Breast epithelium (tissue), 4 donors: ENCODE measurements at places on chromosomes 16 and 17.
A peak's percentile ranks its signal among the peaks of the same experiment; 100 is the strongest.

DNA sequence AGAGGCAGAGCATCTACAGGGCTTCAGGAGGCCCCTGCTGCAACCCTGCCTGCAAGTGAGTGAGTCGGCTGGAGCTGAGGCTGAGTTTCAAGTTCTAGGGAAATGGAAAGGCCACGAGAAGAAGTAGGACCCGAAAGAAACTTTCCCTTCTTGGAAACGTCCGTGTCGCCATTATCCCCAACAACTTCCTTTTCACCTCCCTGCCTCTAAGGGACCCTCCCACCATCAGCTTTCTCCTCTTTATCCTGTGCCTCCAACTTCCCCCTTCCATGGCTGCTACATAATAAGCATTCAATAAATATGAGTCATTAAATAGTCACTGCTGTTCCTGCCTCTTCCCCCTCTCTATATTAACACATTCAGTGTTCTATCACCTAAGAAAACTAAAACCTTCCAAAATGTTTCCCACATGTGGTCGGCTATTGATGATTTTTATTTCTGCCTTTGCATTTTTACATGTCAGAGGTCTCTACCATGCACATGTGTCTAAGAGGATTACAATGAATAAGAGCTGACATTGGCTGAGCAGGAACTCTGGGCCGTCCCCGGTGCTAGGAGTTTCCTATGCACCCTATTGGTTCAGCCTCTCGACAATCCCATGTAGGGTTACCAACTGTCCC, 115.9 kb upstream of the TNRC6C start:
- no peak for DNase-seq

DNA sequence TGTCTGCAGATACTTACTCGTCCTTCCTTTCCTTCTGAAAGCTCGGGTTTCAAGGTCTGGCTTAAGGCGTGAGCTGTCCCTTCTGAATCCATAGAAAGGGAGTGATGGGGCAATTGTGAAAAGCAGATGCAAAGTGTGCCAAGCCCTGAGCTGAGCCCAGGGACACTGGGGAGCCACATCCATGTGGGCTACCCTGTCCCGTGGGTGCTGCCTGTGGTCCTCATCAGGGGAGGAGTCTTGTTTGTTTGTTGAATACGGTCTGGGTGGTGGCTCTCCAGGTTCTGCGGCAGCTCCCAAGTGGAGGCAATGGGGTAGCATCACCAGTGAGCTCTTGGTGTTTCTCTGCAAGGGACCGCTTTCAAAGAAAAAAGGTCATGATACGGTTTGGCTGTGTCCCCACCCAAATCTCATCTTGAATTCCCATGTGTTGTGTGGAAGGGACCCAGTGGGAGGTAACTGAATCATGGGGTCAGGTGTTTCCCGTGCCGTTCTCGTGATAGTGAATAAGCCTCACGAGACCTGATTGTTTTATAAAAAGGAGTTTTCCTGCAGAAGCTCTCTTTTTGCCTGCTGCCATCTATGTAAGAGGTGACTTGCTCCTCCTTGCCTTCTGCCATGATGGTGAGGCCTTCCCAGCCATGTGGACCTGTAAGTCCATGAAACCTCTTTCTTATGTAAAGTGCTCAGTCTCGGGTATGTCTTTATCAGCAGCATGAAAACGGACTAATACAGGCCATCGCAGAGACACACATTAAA, 1.0 kb upstream of the ALG1 start:
- DNase-seq: no peak

DNA sequence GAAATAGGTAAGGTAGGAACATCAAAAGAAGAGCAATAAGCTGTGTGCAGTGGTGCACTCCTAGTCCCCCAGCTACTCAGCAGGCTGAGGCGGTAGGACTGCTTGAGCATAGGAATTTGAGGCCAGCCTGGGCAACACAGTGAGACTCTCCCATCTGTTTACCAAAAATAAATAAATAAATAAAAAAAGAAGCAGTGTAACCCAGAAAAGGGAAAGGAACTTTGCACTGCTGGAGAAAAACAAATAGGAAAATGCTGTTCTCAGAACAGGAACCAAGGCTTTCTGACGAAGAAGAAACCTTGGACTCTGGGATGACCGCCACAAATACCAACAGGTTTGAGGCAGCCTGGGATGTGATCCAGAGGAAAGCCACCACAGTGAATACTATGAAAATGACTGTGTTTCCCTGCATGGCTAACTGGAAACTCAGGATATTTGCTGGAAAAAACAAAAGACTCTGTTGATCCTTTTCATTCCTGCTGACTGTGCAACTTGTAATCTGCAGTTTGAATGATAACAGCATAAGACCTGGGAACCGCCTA, 41.2 kb downstream of the TTC19 start:
- DNase-seq: peak; percentile 32

DNA sequence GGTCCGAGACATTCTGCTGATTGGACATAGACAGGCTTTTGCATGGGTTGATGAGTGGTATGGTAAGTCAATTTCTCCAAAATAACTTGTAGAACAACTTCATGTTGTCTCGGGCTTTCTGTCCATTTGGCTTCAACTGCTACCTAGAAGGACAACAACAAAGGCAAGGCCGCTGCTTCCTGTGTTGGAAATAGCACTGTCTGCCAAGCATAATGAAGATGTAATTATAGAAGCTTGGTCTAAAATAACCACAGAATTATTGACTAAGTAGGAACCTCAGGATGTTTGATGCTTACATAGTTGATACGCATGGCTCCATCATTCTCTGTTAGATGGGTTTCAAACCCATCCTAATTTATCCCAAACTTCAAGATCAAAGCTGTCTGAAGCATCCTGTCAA, 42.3 kb upstream of the NOL11 start:
- no peak for DNase-seq

GRCh38 chr17:2203818-2204217, 99.8 kb downstream of the SMG6 start:
- DNase-seq: no peak

- no peak for DNase-seq
These were observed 82.1 kb downstream of the SLC39A11 start for GRCh38 chr17:73010414-73010813.

- no peak for DNase-seq
These were observed 47.1 kb upstream of the TEKT3 start for GRCh38 chr17:15388356-15389041.

GRCh38 chr17:81350320-81350890, 44.9 kb upstream of the BAHCC1 start:
- no peak for DNase-seq

GRCh38 chr17:19392303-19392702, 5.3 kb upstream of the MFAP4 start:
- no peak for DNase-seq

GRCh38 chr16:16037970-16038369, 88.6 kb downstream of the ABCC1 start:
- no peak for DNase-seq

DNA sequence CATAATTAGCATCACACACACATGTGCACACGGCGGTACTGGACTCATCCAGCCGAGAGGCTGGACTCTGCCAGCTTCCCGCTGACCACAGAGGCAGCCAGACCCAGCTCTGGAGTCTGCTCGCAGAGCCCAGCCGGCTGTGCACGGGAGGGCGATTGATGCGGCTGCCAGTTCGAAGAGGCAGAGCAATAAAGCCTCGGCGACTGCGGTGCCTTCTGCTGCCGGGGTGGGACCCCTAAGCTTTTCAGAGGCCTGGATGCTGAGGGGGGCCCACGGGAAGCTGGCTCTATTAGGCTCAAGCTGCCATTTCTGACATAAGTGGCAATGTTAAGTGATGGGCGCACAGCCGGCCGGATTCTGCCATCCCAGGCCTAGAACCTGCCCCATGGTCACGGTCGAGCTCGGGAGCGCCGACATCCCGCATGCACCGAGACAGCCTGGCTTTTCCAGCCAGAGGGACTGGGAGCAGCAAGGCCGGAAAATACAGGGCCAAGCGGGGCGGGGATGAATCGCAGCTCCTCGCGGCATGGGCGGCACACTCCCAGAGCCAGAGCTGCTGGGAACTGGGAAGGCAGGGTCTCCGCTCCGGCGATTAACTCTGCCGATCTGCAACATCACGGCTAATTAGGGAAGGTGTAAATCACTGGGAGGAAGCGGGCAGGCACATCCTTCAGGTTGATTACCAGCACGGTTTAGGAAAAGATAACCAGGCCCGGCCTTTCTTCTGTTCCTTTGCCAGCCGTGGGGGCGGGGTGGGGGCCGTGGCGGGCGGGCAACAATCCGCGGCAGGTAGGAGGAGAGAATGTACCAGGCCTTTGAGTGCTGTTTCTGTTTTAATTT, 57.7 kb downstream of the TBC1D16 start:
- peak; percentile 50 for DNase-seq

DNA sequence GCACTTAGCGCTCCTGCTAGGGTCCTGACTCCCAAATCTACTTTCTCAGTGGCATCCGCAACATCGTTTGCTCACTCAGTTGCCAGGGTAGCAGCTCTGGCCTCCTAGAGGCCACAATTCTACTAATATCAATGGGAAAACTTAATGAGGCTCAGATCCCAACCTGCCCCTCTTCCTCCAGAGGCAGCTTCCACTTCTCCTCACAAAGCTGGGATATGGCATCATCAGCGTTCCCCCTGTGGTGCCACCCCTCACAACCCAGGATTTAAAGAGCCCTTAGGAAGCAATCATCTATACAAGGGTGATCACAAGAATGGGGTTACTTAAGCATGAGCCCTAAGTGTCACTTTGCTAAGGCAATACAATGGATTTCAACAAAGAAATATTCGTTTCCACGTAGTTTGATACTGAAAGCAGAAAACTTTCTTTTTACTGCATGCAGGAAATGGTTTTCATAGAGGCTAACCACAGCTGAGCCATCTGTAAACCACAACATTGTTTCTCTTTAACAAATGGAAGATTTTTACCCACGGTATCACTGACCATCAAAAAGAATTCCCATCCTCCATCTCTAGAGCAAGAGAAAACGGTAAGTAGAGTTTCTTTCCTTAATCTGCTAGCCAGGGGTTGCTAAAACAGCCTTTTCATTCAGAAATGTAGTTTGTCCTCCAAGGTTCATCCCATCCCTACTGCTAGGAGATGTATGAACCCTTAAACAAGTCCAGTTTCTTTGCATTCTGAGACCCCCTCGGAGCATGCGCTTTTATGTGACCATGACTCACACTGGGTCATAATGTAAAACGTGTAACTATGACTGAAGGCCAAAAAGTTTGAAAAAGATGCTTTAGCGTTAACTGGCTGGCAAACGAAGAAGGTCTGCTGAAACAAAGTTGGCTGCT, 68.3 kb upstream of the BCAR1 start:
- DNase-seq: no peak

DNA sequence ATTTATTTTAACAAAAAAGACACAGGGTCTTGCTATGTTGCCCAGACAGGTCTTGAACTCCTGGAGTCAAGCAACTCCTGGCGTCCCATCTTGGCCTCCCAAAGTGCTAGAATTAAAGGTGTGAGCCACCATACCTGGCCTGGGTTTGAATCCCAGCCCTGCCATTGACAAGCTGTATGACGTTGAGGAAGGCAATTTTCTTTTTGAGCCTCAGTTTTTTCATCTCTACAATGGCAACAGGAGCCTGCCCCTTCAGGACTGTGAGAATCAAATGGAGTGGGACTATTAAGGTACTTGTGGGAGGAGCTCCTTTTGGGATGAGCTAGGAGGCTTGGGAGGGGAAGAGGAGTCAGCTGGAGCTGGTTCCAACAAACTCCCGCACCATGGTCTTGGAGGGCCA, 6.2 kb downstream of the RARA start:
- DNase-seq: no peak

DNA sequence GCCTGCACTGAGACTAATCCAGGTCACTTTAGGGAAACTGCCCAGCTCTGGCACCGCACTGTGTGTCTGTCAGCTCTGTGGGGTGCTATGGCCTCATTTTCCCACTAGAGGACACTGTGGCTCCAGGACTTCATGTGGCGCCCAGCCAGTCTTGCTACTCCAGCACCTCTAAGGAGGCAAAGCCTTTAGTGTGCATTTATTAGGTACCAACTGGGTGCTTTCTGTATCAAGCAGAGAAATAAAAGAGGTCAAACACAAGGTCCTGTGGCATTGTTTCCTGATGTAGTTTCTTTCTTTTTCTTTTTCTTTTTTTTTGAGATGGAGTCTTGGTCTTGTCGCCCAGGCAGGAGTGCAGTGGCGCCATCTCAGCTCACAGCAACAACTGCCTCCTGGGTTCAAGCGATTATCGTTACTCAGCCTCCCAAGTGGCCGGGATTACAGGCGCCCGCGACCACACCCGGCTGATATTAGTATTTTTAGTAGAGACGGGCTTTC, 12.5 kb upstream of the RHBDL3 start:
- peak; percentile 77 for DNase-seq

- DNase-seq: peak; percentile 79
These were observed 141.9 kb downstream of the TMEM132E start for GRCh38 chr17:34721326-34721725.

- no peak for DNase-seq
These were observed 3.4 kb upstream of the RPL38 start for GRCh38 chr17:74200112-74200511.

DNA sequence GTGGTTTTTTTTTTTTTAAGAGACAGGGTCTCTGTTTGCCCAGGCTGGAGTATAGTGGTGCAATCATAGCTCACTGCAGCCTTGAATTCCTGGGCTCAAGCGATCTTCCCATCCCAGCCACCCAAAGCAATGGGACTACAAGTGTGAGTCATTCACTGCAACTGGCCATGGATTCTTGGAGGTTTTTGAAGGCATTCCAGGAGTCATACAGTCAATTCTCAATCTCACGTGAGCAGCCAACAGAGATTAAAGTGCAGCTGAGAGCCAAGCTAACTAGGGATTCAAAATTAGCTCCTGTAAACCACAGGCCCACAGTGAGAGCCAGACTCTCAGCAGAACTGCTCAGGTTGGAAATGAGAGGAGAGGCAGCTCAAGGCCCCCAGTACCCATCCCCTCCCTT, 30.2 kb downstream of the XPO6 start:
- DNase-seq: no peak

GRCh38 chr16:73064212-73064993, 16.5 kb upstream of the ZFHX3 start:
- DNase-seq: no peak

- no peak for DNase-seq
These were observed 2.1 kb downstream of the KCNAB3 start for GRCh38 chr17:7927596-7927995.

DNA sequence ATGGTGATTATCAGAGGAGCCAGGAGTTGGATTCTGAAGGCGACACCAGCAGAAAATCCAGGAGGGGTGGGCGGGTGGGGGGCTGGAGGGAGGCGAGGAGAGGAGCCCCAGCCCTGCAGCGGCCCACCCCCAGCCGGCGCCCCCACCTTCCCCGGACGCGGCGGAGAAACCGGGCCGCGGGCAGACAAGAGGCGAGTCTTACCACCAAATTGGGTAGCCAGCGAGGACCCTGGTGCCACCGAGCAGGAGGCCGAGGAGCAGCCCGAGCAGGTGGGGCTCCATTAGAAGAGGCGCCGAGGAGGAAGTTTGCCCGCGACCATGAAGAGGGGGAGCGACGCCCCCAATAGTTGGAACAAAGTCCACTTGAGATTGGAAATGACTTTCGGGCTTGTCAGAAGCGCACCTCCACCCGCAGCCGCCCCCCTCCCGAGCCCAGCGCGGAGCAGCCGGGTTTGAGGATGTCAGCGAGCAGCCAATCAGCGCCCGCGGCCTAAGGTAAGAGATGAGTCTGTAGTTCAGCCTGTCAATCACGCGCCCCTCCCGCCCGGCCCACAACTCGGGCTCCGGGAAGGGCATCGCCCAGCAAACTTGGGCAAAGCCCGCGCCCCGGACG, at the start of gene WNT3:
Gene WNT3, minus strand, starts transcription at position 377 of the 613 bp plus-strand sequence. Its CDS starts 95 bp downstream, at position 282.
- DNase-seq: no peak

GRCh38 chr16:79089735-79090284, 510.7 kb downstream of the MAF start:
- no peak for DNase-seq
